ENCODE measurements at places on chromosomes 4 and X.

DNA sequence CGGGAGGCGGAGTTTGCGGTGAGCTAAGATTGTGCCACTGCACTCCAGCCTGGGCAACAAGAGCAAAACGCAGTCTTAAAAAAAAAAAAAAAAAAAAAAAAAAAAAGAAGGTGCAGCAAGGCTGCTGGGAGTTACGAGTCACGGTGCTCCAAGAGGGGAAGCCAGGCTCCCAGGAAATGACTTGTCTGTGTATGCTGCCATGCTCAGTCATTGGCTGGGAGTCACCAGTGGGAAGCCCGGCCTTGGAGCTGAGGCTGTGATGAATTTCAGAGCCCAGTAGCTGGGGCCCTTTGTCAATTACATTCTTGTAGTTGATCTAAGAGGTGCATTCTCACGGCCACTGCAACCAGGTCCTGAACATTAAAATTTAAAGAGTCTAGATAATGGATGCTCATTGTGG, 1105.1 kb upstream of the TENM3 start:
- no peak for DNase-seq

- DNase-seq, result peak; percentile 36
Measured at GRCh38 chr4:7647600-7648543, 213.1 kb upstream of the PSAPL1 start.

- DNase-seq, result peak; percentile 45
Measured at GRCh38 chr4:132180020-132180427, 969.1 kb upstream of the PCDH10 start.

DNA sequence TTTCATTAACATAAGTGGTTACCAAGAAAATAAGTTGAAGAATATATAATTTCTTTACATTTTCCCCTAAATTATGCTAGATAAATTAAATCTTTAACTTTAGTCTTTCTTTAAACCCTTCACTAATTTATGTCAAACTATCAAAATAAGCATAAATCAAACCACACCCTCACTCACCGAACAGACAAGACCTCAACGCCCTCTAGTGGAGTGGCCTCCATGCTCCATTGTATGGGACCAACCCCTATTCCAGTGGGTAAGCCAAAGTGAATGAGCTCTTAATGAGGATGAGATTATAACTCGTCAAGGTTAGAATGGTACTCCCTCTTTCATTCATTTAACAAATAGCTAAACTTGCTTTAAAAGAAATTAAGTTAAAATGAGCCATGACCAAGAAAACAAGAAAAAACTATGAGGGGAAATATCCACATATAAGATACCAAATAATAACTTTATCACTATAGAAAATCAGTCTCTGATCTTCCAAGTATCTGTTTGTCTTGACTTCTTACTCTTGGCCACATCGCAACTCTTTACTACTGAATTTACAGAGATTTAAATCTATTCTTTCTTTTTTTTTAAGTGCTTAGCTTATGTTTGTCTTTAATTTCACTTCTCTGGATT, 15.6 kb upstream of the BBS12 start:
- DNase-seq, result peak; percentile 65

GRCh38 chr4:185004562-185005218, 13.6 kb upstream of the HELT start:
- no peak for DNase-seq

- DNase-seq, result no peak
Measured at GRCh38 chr4:71288875-71289274, 49.9 kb upstream of the SLC4A4 start.

DNA sequence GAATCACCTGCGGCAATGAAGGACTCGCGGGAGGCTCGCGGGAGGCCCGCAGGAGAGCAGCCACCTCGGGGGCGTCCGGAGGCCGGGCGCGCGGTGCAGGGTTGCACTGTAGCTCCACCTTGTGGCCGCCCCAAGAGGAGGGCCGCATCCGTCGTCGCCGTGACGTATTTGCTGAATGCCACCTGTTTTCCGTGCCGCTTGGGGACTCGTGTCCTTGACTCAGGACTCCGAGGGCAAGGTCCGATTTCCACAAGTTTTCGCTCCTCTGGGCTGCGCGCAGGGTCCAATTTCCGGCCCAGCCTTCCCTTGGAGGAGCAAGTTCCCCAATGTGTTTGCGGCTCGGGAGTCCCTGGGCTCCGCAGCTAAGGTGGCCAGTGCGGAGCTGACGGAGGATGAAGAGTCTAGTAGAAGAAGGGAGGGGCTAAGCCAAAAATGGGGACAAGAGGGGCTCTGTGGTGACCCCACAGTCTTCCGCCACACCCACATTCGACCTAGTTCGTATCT, 10.7 kb upstream of the DLG3 start:
- peak; percentile 49 for DNase-seq

GRCh38 chrX:111854556-111855490, 21.2 kb upstream of the TRPC5OS start:
- DNase-seq, result no peak

DNA sequence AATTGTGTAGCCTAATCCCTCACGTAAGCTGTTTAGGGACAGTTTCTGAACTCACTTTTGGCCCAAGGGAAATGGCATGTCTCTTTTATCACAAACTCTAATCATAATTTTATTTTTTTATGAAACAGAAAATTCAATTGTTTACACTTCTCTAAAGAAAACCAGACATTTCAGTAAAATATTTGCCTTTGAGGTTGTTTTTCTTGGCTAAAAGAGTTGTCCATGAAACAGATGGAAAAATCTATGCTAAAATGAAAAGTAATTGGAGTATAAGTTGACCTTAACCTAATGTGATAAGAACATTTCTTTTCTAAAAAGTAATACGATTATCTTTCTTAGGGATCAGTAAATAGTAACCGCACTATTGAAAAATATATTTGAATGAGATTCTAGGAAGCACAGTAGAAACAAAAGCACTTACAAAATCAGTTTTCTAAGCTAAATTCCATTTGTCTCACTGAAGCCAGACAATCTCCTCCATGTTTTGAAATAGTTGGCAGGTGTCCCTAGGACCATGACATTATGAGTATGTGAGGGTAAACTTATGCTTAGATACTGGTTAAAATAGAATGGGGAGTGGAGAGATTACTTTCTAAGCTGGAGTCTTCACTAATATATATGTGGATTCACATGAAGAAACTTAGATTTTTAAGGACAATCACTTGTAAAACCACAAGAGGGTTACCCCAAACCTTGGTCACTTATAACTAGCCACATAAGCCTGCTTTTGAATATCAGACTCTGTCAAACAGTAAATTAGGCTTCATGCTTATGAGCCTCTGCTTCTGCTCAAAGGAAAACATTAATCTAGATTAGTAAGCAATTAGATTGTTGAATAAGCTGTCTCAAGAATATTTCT, 20.1 kb upstream of the TET2 start:
- DNase-seq, result peak; percentile 9

DNA sequence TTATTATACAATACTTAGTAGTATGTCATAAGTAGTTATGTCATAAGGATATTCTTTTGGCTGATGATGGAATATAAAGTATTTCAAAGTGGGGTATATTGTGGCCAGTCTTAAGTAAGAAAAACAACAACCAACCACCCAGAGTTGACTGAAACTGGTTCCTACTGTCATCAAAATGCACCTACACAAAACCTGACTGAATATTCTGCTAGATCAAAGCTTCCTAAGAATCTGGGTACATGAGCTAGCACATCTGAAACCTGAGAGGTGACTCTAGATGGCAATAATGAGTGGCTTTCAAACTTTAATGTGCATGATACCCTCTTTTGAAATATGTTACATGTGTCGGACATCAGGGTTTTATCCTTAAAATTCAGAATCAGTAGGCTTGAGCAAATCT, 60.4 kb downstream of the REELD1 start:
- no peak for DNase-seq

GRCh38 chr4:20255823-20256222, 4.1 kb downstream of the SLIT2 start:
- peak; percentile 29 for DNase-seq

GRCh38 chrX:154313147-154313546, 17.6 kb downstream of the TKTL1 start:
- DNase-seq, result no peak

GRCh38 chrX:16357902-16358301, 190.6 kb downstream of the MAGEB17 start:
- DNase-seq, result no peak

DNA sequence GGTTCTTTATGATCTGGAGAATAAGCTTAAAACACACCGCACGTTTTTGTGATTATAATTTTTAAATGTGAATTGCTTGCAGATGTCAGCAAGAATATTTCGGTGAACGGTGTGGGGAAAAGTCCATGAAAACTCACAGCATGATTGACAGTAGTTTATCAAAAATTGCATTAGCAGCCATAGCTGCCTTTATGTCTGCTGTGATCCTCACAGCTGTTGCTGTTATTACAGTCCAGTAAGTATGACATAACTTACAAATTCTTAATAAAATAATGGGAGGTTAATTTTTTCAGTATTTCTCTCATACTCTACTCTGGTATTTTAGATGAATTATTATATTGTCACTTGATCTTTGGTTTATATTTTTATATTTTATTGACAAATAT, 5.4 kb downstream of the AREG start:
- no peak for DNase-seq

- no peak for DNase-seq
Measured at GRCh38 chrX:119363391-119363790, 35.7 kb upstream of the SLC25A43 start.

DNA sequence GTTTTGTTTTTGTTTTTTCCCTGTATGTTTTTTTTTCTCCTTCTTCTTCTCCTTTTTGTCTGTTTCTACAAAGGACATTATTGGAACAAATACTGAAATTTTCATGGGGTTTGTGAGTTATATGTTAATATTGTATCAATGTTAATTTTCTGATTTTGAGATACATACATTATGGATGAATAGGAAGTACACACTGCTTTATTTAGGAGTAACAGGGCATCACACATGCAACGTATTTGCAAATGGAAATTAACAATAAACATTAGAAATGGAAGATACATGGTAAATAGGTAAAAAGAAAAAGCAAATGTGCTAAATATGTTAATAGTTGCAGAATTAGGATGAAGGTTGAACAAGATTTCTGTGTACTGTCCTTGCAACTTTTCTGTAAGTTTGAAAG, 477.2 kb upstream of the INTU start:
- no peak for DNase-seq
